Cerebellar nuclear complex (tissue), 1 donor: ENCODE measurements at places on chromosomes 5 and 9.

DNA sequence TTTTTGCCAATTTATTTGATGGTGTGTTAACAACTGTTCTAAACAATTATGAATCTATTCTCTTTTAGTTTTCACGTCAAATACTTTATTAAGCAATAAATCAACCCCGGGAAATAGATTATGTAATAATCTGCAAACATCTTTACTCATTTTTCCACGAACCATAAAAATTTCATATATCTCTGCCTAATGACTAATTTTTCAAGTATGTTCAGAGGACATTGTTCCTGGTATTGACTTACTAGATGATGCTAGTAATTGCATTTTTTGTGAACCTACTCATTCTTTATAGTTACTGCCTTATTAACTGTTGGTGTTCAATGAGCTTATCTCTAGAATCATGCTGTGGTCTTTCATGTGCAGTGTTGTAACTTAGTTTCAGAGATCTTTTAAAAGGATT lies 41.0 kb upstream of the FBN2 start:
- no peak for DNase-seq

DNA sequence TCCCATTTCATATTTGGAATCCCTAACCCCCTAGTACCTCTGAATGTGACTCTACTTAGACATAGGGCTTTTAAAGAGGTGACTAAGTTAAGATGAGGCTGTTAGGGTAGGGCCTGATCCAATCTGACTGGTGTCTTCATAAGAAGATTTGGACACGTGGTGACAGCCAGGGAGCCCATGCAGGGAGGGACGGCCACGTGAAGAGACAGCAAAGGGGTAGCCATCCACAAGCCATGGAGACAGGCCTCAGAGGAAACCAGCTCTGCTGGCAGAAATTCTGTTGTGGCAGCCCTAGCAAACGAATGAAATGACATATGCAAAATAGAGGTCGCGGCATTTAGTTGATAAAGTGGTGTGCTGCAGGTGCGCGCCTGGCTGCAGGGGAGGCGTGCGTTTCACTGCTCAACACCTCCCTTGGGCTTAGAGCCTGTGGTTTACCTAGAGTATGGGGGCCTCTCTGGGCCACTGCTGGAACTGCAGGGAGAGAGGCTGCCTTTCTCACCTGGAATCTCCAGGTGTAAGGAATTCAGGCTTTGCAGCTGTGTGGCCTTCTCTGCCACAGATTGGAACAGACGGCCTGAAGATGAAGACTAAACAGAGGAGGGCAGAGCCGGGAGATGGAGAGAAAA lies 7.1 kb upstream of the AFAP1L1 start:
- DNase-seq: no peak

- no peak for DNase-seq
These were observed 29.8 kb downstream of the ADAM19 start for GRCh38 chr5:157545610-157546310.

- DNase-seq: no peak
These were observed 158.9 kb downstream of the HINT1 start for GRCh38 chr5:131005963-131006684.

GRCh38 chr9:35930989-35931388 lies 21.7 kb downstream of the SPAAR start:
- DNase-seq: no peak

- DNase-seq: no peak
These were observed 65.8 kb upstream of the NFIL3 start for GRCh38 chr9:91489361-91489899.

DNA sequence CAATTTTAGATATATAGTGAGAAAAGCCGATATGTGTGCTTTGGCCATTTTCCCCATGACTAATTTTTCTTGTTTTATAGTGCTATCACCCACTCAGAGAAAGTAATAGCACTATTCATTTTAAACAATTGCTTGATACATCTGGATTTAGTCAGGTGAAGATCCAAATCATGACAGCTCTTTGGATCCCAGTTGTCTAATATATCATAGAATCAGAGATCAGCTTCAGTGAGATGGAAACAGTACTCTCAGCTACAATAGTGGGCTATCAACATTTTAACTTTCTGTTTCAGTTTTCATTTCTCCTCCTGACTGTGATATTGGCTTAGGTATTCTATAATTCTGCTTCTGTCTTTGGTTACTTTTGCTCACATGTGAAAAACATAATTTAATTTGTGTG lies 38.7 kb downstream of the VCAN start:
- DNase-seq: no peak

DNA sequence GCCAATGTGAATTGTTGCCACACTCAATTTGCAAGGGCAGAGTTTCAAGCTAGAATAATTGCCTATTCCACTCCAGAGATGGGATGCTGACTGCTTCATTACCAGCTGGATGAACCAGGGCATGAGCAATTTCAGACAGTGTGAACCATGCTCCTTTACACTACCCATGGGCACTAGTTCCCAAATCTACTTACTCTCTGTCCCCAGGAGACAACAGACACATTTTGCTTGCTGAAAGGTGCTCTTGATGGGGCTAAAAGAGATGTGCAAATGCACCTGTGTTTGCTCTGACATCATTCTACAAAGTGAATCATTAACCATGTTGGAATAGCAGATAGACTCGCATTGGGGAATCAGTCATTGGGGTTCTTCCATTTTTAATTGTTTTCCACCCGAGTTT lies 522.3 kb upstream of the NUDT12 start:
- no peak for DNase-seq

DNA sequence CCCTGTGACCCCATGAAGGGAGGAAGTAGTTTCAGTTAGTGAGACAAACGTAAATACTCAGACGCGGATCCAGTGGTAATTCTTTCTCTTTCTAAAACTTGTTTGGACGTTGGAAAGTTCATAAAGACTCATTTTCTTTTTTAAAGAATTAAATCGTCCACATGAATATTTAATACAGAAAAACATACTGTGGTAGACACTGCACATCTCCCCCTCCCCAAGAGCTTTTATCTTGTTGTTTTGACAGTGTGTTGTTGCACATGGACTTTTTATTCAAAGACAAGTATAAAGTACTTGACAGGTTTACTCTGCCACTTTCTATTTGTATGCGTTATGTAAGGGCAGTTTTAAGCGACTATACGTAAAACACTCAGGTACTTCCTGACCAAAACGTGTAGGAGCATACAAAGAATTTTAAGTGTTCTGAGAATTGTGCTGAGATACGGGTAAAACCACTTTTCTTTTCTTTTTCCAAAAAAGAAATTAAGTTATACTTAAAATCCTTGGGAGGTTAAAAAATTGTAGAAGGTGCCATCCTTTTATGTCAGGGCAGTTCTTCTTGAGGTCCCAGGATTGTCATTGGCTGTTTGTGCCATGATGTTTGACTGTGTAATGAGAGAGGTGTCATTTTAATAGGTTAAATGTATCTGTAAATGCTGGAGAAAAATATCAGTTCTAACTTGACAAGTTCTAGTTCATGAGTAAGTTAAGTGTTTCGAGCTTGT lies 1.3 kb downstream of the NIPBL start:
- DNase-seq: no peak

DNA sequence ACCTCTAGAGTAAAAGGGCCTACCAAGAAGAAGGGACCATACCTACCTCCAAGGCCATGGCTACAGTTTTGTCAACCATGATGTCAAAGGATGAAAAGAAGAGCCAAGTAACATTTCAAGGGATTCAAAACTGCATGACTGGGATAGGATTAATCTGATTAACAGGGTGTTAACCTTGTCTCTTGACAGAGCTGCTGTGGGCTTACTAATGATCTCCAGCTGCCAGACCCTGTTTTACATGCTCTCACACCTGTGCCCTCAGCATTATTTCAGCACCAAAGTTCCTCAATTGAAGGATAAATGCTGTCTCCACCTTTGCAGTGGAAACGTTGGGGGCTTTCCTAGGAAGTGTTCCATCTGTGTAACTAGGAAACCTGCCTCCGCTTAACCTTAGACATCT lies 78.3 kb downstream of the DMAC1 start:
- DNase-seq: no peak

DNA sequence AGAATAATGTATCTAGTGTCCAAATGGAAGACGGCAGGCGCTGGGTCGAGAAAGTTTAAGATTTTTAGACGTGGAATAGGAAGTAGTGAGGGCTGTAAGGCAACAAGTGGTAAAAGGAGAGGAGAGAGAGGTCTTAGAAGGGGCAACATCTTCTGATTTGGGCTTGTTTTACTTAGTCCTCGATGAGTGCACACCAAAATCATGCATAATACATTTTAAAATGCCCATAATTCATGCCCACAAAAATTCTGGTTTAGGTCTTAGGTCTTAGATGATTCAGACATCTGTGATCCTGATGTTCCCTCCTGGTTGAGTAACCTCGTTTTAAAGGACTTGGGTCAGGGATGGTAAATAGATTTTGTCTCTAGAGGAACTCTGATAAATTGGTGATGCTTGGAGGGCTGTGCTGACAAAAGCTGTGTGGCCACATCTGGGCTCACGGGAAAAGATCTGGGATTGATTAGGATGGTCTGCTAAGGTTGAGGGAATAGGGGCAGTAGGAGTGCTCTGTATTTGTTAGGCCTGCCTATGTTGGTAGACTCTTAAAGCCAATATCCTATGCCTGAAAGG lies 476.3 kb downstream of the CCDC171 start:
- DNase-seq: no peak

DNA sequence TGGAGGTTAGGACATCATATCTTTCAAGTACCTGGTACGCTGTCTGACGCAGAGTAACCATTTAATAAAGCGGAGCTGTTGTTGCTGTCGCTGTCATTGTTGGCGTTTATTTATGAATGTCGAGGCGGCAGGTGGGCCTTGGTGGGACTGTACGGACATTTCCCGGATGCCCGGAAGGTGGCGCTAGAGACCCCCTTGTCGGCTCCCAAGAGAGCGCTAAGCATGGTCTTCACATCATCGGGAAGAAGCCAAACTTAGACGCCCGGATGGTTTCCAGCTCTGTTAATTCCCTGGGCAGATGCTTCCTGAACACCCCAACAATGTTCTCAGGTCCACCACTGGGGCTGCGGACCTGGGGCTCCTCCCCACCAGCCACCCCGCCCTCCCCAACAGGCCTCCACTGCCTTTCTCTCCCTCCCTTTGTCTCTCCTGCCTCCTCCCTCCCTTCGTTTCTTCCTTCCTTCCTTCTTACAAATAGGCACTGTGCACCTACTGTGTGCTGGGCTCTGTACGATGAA lies 54.1 kb downstream of the DUSP1 start:
- DNase-seq: peak; percentile 39

DNA sequence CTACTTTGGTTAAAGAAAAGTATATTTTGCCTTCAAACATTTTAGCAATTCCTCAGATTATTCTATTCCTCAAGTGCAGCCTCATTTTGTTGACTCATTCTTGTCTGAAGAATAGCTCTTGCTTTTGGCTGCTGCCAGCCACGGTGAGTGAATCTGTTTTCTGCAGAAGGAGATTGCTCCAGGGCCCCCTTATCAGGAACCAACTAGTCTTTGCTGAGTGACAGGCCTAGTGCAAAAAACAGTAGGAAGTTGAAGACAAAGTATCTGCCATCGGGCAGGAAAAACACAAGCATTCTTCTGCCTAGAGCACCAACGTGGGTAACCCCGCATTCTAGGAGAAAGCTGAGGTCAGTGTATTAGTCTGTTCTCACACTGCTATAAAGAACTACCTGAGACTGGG lies 42.3 kb downstream of the ZNF883 start:
- DNase-seq: no peak

- no peak for DNase-seq
These were observed 23.8 kb downstream of the MORN5 start for GRCh38 chr9:122183501-122183900.

- DNase-seq: no peak
These were observed 630.5 kb downstream of the ACTL7B start for GRCh38 chr9:108225149-108225800.

DNA sequence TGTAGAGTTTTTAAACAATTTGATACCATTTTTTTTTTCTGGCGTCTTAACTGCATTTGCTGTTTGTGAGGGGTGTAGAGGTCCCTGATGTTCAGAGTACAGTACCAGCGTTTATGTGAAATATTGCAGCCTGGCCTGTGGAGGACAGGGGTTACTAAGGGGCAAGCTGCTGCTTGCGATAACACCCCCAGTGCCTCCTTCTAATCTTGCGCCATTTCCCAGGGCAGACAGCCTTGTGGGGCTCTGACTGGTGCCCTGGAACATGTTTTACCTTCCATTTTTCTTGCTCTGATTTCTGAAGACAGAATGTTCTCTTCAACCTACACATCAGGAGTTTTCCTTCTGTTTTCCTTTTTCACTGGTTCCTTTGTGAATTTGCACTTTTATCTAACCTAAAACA lies 142.9 kb downstream of the DOCK8 start:
- no peak for DNase-seq

DNA sequence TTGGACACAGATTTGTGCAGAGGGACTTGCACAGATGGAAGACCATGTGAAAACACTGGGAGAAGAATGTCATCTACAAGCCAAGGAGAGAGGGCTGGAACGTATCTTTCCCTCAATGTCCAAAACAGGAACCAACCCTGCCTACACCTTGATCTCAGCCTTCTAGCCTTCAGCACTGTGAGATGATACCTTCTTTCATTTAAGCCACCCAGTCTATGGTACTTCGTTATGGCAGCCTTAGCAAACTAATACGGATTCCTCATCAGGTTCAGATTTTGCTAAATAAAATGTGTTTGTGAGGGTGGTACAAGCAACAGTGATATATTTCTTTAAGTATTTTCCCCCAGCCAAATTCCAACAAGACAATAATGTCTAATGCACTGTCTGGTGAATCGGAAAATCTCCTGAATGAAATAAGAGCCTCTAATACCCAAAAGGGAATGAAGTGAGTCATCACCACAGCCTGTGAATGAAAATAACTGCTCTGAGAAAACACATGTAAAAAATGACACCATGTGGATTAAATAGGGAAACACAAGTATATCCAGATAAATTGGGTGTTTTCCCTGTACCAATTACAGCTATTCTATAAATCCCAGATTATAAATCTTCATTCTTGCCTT lies 182.8 kb upstream of the TARS1 start:
- no peak for DNase-seq

- DNase-seq: no peak
These were observed 44.6 kb upstream of the TMC1 start for GRCh38 chr9:72476617-72477437.

DNA sequence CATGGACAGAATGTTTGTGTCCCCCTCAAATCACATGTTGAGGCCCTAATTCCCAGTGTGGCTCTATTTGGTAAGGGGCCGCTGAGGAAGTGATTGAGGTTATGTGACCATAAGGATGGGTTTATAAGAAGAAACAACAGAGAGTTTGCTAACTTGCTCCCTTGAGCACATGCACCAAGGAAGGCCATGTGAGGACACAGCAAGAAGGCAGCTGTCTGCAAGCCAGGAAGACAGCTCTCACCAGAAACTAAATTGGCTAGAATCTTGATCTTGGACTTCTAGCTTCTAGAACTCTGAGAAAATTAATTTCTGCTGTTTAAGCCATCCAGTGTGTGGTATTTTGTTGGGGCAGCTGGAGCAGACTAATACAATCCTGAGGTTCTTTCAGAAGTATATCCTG lies 35.2 kb upstream of the CDC42SE2 start:
- no peak for DNase-seq
